Chondrocyte (in vitro differentiated cells): ENCODE measurements at places on chromosomes 1 and 21.

DNA sequence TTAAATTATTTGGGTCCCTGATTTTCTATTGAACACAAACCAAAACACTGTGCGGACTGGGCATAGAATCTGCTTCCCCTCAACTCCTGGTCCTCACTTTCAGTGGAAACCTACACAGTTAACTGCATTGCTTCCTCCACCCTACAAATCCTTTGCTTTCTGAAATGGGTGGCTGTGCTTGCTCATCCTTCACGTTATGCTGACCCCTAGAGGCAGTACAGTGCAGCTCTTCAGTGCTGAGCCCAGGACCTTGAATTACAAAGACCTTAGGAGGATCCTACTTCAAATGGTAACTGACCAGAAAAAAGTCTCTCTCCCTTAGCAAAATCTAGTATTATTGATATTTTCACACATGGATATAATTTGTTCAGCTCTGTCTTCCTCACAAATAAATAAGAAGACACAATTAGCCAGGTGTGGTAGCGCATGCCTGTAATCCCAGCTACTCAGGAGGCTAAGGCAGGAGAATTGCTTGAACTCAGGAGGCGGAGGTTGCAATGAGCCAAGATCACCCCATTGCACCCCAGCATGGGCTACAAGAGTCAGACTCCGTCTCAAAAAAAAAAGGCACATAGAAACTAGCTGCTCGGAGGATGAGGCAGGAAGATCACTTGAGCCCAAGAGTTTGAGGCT lies 63.4 kb upstream of the L1TD1 start:
- DNase-seq, result no peak

DNA sequence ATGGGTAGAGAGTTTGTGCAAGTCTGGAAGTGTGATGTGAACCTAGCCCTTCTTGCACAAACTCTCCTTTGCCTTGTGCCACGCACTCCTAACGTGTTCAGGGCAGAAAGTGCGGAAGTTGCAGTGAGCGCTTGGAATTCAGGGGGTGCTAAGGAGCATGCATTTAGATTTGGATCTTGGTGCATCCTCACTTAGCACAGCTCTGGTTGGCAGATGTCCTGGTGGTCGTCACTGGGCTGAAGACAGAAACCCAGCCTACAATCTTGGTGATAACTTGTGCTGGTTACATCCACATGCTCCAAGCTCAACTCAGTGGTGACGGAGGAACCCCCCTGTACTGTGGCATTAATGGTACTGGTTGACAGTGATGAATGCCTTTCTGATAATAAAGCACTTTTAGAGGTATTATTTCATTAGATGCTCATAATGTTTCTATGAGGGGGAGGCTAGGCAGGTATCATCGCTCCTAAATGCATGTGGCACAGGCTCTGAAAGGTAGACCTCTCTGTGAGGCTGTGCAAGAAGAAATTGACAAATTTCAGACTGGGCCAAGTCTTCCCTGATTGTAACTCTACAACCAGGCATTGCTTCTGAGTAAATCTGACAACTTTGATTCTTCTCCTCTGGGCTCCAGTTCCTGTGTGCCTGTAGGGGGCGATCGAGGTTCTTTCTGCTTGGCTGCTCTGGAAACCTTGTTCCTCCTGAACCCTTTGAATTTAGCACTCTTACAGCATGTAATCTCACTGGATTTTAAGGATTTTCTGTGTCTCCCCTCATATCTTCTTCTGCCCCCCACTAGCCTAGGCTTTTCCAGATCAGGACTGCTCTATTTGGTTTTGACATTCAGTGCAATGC lies 40.6 kb downstream of the MAPKAPK2 start:
- DNase-seq, result no peak

GRCh38 chr21:27424601-27425000 lies 457.7 kb upstream of the ADAMTS5 start:
- DNase-seq, result no peak

DNA sequence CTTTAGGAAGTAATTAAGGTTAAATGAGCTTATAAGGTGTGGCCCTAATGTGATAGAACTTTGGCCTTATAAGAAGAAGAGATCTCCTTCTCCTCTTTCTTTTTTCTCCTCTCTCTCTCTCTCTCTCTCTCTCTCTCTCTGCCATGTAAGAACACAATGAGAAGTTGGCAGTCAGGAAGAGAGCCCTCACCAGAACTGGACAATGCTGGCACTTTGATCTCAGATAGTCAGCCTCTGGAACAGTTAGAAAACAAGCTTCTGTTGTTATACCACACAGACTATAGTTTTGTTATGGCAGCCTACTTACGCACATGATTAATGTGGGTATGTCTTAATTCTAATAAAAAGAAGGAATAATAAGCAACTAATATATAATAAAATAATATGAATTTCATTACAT lies 444.2 kb upstream of the LRRC7 start:
- DNase-seq, result no peak

DNA sequence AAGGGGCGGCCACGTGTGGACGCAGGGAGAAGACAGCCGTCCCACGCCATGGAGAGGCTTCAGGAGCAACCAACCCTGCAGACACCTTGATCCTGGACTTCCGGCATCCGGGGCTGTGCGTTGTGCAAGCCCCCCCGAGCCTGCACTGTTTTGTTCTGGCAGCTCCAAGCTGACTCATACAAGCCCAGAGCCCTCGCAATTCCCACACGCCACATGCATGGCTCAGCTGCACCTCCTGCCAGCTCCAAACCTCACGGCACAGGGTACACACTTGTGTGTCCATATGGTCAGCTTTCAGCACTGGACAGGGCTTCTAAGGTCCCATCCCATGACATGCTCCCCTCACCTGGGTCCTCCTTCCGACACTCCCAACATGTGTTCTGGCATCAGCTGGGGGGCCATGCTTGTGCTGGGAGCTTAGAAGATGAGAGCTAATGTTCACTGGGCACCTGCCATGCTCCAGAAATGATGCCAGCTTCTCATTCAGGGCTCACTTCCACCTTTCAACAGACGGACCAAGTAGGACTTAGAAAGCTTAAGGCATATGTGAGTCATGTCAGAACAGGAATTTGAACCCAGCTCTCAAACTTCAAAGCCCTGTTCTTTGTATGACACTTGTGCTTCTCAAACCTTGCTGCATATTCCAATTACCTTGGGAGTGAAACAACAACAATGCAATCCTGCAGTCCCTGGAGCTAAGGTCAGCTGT lies 137.3 kb downstream of the PGBD5 start:
- peak; percentile 77 for DNase-seq

GRCh38 chr1:47388891-47389238 lies 27.2 kb upstream of the FOXE3 start:
- no peak for DNase-seq

DNA sequence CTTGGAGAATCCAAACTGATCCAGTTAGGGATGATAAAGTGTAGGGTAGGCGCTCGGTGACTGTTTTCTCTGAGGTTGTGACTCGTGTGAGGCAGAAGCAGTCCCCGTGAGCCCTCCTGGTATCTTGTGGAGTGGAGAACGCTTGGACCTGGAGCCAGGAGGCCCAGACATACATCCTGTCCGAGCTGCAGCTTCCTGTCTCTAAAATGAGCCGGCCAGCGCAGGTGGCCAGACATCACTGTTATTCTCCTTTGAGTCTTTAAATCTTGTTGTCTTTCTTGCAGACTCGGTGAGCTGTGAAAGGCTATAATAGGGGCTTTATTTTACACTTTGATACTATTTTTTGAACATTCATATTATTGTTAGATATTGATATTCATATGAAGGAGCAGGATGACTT lies 12.3 kb downstream of the PCSK9 start:
- no peak for DNase-seq
